ENCODE measurements at places on chromosomes 1 and 21.
A peak's percentile ranks its signal among the peaks of the same experiment; 100 is the strongest.

DNA sequence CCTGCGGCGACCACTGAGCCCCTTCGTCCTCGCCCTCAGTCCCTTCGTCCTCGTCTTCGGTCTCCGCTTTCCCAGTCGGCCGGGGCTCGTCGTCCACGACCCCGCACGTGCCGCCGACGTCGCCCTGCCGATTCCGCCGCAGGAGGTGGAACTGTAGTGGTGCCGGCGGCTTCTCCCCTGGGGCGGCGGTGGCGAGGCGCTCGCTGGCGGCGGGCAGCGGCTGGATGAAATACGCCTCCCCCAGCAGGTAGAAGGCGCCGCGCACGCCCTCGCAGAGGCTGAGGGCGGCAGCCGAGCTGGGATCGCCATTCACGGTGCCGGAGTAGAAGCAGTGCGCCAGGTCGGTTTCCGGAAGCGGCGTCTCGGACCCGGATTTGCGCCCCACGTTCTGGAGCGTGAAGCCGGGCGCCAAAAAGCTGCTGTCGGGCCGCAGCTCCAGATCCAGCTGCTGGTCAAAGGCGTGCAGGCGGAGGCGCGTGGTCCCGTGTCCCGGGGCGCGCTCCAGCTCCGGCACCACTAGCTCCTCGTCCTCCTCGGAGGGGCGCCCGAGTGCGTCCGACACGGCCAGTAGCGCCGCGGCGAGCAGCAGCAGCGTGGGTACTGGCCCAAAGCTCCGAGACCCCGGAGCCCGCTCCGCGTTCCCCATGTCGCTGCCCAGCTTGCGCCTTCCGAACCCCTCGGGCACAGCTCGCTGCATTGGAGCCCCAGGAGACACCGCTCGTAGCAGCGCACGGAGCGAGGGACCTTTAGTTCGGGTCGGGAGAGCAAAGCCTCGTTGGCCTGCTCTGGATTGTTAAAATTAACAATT, 747 bp downstream of the ADAMTS1 start:
- no peak for DNase-seq

DNA sequence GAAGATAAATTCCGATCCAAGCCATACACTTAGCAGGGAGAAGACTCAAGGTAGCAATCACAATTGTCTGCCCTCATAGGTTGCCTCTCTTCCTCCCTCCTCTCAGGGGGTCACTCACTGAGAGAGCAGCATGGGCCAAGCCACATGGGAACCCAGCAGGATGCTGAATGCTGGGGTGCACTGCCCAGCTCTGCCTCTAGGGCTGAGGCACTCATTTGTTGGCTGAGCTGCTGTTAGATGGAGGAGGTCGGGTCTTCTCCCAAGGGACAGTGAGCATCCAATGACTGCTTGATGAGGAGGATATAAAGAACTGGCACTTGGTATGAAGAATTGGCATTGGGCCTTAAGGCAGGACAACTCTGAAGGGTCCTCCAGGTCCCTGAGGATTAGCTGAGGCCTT, 418.8 kb downstream of the SIPA1L2 start:
- no peak for DNase-seq

DNA sequence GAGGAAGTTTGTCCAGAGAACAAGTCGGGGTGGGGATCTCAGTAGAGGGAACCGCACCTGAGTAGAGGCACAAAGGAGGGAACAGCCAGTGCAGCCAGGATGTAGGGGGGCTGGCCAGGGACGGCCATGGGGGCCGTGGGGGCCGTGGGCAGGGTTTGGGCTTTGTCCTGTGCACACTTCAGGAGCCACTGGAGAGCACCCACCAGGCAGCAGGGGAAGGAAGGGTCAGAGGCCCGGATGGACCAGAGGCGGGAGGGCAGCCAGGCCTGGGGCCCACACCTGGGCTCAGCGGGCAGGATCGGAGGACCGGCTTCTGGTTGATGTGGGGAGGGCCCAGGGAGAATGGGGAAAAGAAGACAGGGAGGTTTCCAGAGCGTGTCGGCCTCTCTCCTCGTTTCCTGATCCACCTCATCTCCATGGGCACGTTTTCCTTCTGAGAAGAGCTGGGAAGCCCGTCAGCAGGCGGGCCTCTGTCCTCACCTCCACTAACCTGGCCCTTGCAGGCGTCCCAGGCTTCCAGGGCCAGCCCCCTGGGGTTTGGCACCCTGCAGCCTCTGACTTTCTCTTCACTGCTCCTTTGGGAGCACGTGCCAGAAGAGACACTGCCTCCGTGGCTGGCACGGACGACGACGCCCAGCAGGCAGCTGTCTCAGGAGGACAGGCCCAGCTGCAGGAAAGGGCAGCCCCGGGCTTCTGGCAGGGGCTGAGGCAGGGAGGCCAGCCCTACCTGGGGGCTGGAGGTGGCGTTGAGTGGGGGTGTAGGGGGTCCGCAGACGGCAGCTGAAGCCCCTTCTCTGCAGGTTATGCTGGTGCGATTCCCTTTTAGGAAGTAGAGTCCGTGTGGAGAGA, 16.8 kb upstream of the PDXK start:
- no peak for DNase-seq

DNA sequence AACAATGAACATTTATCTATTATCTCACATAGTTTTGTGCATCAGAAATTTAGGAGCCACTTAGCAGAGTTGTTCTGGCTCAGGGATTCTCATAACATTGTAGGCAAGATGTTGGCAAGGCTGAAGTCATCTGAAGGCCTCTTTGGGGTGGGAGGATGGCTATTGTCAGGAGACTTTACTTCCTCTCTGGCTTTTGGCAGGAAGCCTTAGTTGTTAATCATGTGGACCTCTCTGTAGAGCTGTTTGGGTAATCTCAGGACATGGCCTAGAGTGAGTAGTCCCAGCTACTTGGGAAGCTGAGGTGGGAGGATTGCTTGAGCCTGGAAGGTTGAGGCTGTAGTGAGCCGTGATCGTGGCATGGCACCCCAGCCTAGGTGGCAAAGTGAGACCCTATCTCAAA, 40.2 kb downstream of the RASAL2 start:
- DNase-seq = no peak

- DNase-seq = peak; percentile 43
Observed at GRCh38 chr1:181396171-181396670, 87.1 kb upstream of the CACNA1E start.

DNA sequence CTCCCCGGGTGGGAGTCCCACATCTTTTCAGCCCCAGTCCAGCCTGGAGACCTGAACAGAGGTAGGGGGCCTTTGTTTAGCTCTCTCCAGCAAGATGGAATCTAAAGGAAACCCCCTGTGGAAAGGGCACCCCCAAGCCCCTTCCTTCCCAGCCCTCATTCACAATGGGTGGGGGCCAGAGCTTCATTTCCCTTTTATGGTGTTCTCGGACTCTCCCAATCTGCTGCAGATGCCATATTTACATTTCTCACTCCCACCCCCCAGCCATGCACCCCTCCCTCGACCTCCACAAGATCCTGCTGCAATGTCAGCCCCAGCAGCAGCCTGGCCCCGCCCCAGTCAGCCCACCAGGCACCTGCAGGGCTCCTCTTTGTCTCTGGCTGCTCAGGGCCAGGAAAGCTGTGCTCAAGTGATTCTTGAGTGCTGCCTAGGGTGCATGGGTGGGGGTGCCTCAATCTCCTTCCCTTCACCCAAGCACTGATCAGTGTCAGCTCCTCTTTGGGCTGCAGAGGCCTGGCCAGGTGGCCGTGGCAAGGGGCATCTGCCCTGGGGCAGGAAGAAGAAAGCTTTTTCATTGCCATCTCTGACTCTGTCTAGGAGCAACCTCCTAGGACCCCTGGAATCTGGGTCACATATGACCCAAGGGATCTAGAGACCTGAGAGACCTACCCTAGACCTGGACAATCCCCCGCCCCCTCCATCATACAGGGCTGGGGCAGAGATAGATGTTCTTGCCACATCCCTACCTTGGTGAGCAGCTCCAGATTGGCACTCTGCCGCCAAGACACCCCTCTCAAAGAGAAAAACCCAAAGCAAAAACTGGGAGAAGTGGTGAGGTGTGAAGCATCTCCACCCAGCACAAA, 1.7 kb downstream of the KIF21B start:
- DNase-seq = no peak

- DNase-seq = no peak
Observed at GRCh38 chr1:96416111-96416595, 305.4 kb upstream of the PTBP2 start.
